ENCODE measurements at places on chromosomes 16 and 17. TPM values are rescaled to one million over a fixed set of nuclear protein-coding genes. Genes with fewer than 3 reads are reported as not detected.

- H3K36me3 ChIP-seq = peaks cover 5% of the 10 kb centered on the region
- DNase-seq = no peak
- H3K27ac ChIP-seq = no peak overlapping the region
- peaks cover 11% of the 10 kb centered on the region for H3K27me3 ChIP-seq
- H3K4me3 ChIP-seq = no peak overlapping the region
These were observed 30.3 kb downstream of the TEX14 start for GRCh38 chr17:58661499-58661898.

Gene CEP295NL
- not detected for total RNA-seq

- H3K27me3 ChIP-seq = peaks cover 4% of the 10 kb centered on the region
- H3K36me3 ChIP-seq = peaks cover 1% of the 10 kb centered on the region
- no peak for DNase-seq
These were observed 123.4 kb downstream of the ZFHX3 start for GRCh38 chr16:72924537-72924926.

- H3K4me3 ChIP-seq = no peak overlapping the region
- H3K27me3 ChIP-seq = peaks cover 7% of the 10 kb centered on the region
- no peaks in the 10 kb centered on the region for H3K36me3 ChIP-seq
- H3K4me1 ChIP-seq = peaks cover 2% of the 10 kb centered on the region
These were observed 3.5 kb downstream of the FAM171A2 start for GRCh38 chr17:44360144-44360533.

Gene EFCAB13
- total RNA-seq = 5.9 TPM

Gene GFER
- total RNA-seq = 33.9 TPM

Gene AXIN2
- total RNA-seq = 0.69 TPM

DNA sequence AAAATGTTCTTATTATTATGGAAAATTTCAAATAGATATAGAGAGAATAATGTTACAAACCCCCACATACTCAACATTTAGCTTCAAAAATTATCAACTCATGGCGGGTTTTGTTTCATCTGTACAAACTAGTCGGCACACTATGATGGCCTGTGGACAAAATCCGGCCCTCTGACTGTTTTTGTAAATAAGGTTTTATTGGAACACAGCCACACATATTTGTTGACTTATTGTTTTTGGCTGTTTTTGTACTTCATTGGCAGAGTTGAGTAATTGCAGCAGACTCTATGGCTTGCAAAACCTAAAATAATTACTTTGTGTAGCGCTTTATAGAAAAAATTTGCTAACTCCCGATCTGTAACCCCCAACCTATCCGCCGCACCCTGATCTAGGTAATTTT is 41.4 kb upstream of the CLEC18A start:
- H3K36me3 ChIP-seq = no peaks in the 10 kb centered on the region
- no peak for DNase-seq
- H3K4me3 ChIP-seq = no peak overlapping the region
- no peak overlapping the region for H3K27ac ChIP-seq

- peak overlapping the region; percentile 32 for H3K4me3 ChIP-seq
- peaks cover 2% of the 10 kb centered on the region for H3K4me1 ChIP-seq
- peak overlapping the region; percentile 8 for H3K27ac ChIP-seq
- H3K27me3 ChIP-seq = peaks cover 7% of the 10 kb centered on the region
- no peak for DNase-seq
These were observed 13.5 kb upstream of the CBX4 start for GRCh38 chr17:79852748-79853147.

DNA sequence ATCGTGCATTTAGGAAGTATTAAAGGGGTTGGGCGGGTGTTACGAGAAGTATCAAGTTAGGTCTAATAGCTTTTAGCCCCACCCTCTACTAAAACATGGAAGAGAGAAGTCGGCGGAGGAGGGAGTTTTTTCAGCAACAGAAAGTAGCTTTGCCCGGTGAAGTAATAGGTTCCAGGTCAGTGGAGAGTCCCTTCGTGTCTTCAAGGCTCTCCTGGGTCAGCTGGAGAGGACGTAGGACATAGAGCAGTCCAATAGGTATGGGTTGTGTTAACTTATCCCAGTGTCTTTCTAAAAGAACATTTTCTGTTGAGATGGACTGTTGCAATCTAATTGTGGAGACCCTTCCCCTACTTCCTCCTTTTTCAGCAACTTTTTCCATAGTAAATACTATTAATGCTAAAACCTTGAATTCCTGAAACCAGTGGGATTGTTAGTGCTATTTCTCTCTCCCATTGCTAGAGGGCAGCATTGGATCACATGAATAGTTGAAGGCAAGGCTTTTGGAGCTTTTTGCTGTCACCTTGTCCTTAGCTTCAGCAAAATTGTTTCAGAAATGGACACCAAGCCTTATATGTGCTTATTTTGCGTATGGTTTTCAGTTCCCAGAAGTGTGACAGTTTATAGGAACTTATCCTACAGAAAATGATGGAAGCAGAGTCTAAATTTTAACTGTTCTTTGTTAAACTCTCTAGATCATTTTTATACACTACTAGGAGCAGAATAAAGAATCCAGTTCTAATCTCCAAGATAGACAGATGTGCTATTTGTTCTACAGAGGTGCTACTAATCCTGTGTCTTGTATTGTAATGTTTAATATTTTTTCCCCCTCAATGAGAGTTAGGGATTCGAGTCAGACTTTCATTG is 38.4 kb downstream of the UTP18 start:
- no peak overlapping the region for H3K27ac ChIP-seq
- H3K4me1 ChIP-seq = peaks cover 3% of the 10 kb centered on the region
- no peak for DNase-seq
- H3K36me3 ChIP-seq = peaks cover 20% of the 10 kb centered on the region
- no peak overlapping the region for H3K4me3 ChIP-seq

Gene ITPRIPL2
- 1.3 TPM for total RNA-seq

DNA sequence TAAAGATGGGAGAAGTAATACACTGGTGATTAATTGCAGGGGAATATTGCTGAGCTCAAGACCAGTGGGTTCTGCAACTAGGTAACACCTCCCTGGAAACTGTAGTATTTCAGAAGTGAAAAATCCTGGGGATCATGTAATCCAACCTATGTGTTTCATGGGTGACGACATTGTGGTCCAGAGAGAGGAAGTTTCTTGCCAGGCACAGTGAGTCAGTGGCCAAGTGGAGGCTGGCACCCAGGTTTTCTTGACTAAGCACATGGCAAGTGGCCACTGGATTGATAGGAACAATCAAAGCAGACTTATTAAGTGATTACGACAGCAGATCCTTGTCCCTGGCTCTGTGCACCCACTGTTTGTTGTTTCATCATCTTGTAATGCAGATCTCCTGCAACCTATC is 14.6 kb upstream of the CIITA start:
- H3K4me3 ChIP-seq = no peak overlapping the region
- H3K4me1 ChIP-seq = no peaks in the 10 kb centered on the region
- no peaks in the 10 kb centered on the region for H3K36me3 ChIP-seq
- peaks cover 7% of the 10 kb centered on the region for H3K27me3 ChIP-seq
- DNase-seq = no peak

Gene ADAP2
- total RNA-seq = 0.92 TPM

- no peaks in the 10 kb centered on the region for H3K4me1 ChIP-seq
- peaks cover 5% of the 10 kb centered on the region for H3K27me3 ChIP-seq
- DNase-seq = no peak
These were observed 63.4 kb upstream of the TANC2 start for GRCh38 chr17:62902531-62903220.

- peaks cover 2% of the 10 kb centered on the region for H3K36me3 ChIP-seq
- DNase-seq = no peak
- H3K4me3 ChIP-seq = peak within 1 kb of the TSS; percentile 43
These were observed at the start of gene ABCC11 for GRCh38 chr16:48247311-48247710. Gene ABCC11 (minus strand): TSS chr16:48247539. CDS start chr16:48231921, 15,618 bp downstream.

DNA sequence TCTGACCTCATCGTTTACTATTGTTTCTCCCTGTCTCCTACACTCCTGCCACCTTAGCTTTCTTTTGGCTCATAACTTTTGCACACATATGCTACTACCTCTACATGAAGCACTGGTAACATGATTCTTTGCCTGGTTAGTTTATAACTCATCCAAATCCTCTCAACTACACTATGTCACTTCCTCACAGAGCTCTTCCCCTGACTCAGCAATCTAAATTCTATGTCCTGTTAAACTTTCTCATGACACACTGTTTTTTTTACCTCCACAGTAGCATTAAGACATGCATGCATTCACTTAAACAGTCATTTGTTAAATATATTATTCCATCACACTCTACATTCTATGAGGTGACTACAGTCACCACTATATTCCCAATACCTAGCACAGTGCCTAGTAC is 19.7 kb downstream of the APPBP2 start:
- no peak overlapping the region for H3K27ac ChIP-seq
- no peak for DNase-seq
- no peak overlapping the region for H3K4me3 ChIP-seq
- H3K27me3 ChIP-seq = no peaks in the 10 kb centered on the region
- peaks cover 6% of the 10 kb centered on the region for H3K36me3 ChIP-seq
- H3K4me1 ChIP-seq = peaks cover 29% of the 10 kb centered on the region

Gene NEUROD2
- not detected for total RNA-seq

GRCh38 chr17:66523378-66524200 is 221.2 kb downstream of the PRKCA start:
- peaks cover 46% of the 10 kb centered on the region for H3K36me3 ChIP-seq
- no peak overlapping the region for H3K4me3 ChIP-seq
- peak overlapping the region; percentile 15 for H3K27ac ChIP-seq
- H3K27me3 ChIP-seq = no peaks in the 10 kb centered on the region
- no peak for DNase-seq
- H3K4me1 ChIP-seq = peaks cover 69% of the 10 kb centered on the region

GRCh38 chr16:22253272-22253671 is 43.9 kb upstream of the POLR3E start:
- no peak overlapping the region for H3K4me3 ChIP-seq
- no peak overlapping the region for H3K27ac ChIP-seq
- H3K36me3 ChIP-seq = peaks cover 74% of the 10 kb centered on the region
- no peak for DNase-seq
- no peaks in the 10 kb centered on the region for H3K4me1 ChIP-seq

GRCh38 chr17:19671433-19671832 is 22.9 kb downstream of the ALDH3A2 start:
- DNase-seq = no peak
- no peaks in the 10 kb centered on the region for H3K27me3 ChIP-seq
- no peaks in the 10 kb centered on the region for H3K4me1 ChIP-seq
- no peak overlapping the region for H3K4me3 ChIP-seq
- H3K27ac ChIP-seq = no peak overlapping the region
- peaks cover 17% of the 10 kb centered on the region for H3K36me3 ChIP-seq

Gene DPEP3
- total RNA-seq = 0.16 TPM

Data from activated CD8-positive, alpha-beta T cell treated with anti-CD3 and anti-CD28 coated beads for 36 hours (primary cell).